ENCODE measurements at places on chromosomes 11 and 22. TPM values are rescaled to one million over a fixed set of nuclear protein-coding genes. Genes with fewer than 3 reads are reported as not detected.

- DNase-seq: no peak
These were observed 30.6 kb upstream of the DRD2 start for GRCh38 chr11:113505541-113506375.

C11orf65 gene
- 3.4 TPM for total RNA-seq

- DNase-seq: no peak
These were observed 11.7 kb downstream of the SEC14L2 start for GRCh38 chr22:30408388-30409102.

DNA sequence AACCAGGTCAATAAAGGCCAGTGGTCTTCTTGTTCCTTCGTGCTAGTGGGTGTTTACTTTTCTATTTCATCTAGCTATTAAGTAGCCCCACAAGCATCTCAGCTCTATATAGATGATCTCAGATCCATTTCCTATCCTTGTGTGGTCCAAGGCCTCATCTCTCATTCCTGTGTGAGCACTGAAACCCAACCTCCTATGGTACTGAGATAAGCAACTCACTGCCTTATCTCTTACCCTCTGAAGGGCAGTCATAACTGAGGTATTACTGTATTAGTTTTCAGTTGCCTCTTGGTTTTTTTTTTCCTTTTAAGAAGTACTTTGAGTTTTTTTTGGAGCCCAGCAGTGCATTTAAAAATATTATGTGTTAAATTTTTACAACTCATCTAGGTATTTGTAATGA is 28.3 kb downstream of the ACER3 start:
- no peak for DNase-seq

DNA sequence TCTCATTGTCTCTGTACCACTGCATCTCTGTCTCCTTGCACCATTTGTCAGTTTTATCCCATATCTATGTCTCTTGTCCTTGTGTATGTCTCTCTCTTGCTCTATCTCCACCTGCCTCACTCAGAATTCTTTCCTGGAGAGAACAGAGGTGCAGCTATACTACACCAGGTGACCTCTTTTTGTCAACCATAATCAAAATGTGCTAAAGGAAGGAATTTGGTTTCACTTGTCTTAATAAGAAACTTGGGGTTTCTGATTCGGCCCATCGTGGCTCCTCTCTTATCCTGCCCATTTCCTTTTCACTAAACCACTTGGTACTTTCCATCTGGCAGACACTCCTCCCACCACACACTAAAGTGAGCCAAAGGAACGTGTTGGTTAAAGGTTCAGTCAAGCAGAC is 2.0 kb upstream of the C11orf42 start:
- no peak for DNase-seq

TSGA10IP gene
- total RNA-seq: not detected

GRCh38 chr22:40276996-40277823 is 69.1 kb upstream of the ADSL start:
- DNase-seq: no peak

GRCh38 chr22:20169253-20169822 is 18.5 kb upstream of the CCDC188 start:
- no peak for DNase-seq

Data from OCI-LY7 (cell line).